ENCODE measurements at places on chromosomes 1 and 21.

GRCh38 chr1:243179720-243180119, 75.4 kb downstream of the CEP170 start:
- DNase-seq = no peak

- no peak for DNase-seq
These were observed at the start of gene FASLG for GRCh38 chr1:172658871-172659453. Gene FASLG, plus strand, starts transcription at chr1:172659103. Its CDS starts 99 bp downstream, at chr1:172659202.

- DNase-seq = no peak
These were observed 759 bp downstream of the GPR157 start for GRCh38 chr1:9128166-9128519.

GRCh38 chr1:226666692-226667091, 72.4 kb downstream of the ITPKB start:
- DNase-seq = no peak

DNA sequence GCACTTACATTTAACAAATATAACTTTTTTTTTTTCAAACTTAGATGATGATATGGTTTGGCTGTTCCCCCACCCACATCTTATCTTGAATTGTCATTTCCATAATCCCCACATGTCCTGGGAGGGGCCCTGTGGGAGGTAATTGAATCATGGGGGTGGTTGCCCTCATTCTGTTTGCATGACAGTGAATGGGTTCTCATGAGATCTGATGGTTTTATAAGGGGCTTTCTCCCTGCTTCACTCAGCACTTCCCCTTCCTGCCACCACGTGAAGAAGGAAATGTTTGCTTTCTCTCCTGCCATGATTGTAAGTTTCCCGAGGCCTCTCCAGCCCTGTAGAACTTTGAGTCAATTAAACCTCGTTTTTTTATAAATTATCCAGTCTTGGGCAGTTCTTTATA, 432.6 kb downstream of the AMY1C start:
- no peak for DNase-seq

GRCh38 chr1:67103548-67103947, 31.2 kb downstream of the C1orf141 start:
- DNase-seq = no peak

All from cortex of kidney (tissue), 1 donor.